Naive thymus-derived CD4-positive, alpha-beta T cell (primary cell): ENCODE measurements at places on chromosomes 11 and 22. TPM values are rescaled to one million over a fixed set of nuclear protein-coding genes. Genes with fewer than 3 reads are reported as not detected.

CCDC81 gene
- 0.12 TPM for polyA plus RNA-seq

LIN7C gene
- polyA plus RNA-seq: 11.5 TPM

MUC6 gene
- polyA plus RNA-seq: not detected

OR51B5 gene
- polyA plus RNA-seq: not detected

APOBEC3H gene
- not detected for polyA plus RNA-seq

HEPHL1 gene
- polyA plus RNA-seq: not detected

MMP1 gene
- polyA plus RNA-seq: not detected

GRCh38 chr11:14713496-14714244 lies 70.1 kb downstream of the PDE3B start:
- peak; percentile 56 for DNase-seq

- DNase-seq: no peak
These were observed 643 bp downstream of the CEND1 start for GRCh38 chr11:788953-789940.

DNA sequence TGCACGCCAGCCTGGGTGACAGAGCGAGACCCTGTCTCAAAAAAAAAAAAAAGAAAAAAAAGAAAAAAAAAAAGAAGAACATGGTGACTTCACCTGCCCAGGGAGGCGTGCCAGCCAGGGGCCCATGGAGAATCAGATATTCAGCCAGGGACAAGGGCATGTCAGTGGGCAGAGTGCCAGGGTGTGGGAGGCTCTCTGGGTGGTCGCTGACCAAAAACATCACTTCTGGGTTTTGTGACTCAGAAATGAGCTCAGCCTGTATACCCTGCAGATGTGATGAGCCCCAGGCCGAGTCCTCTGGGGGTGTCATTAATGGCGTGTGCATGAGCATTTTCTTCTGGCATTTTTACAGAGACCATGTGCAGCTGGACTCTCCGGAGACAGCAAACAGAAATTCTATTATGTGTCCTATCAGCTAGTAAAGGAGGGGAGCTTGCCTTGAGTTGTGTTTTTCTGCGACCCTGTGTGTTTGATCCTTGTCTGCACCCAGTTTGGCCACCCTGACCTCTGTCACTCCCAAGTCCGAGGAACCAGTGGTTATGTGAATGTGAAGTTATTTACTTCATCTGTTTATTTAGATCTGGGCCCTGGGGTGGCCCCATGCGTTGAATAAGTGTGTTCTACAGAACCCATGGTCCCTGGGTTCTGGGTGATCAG lies 53.6 kb downstream of the BCR start:
- DNase-seq: no peak

GRCh38 chr22:46076651-46077339 lies 73.5 kb upstream of the PPARA start:
- no peak for DNase-seq

- no peak for DNase-seq
These were observed 657.8 kb downstream of the TBC1D22A start for GRCh38 chr22:47420211-47420610.

- no peak for DNase-seq
These were observed 16.3 kb upstream of the TMEM191C start for GRCh38 chr22:21450858-21451353.

DNA sequence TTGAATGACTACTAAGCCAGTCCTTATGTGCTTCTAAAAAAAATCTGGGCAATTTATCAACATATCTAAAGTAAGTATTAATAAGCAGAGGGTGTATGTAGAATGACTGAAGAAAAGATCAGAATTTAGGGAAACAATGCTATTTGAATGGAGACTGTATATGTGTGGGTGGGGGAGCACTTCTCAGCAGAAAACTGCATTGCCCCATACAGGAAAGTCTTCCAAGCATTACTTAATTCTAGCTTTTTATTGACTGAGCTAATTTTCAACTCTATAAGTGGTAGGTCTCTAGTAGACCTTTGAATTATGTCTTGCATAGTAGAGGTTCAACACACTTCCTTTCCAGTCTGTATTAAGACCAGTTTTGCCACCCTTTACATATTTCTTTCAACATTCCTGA lies 41.7 kb downstream of the CASP12 start:
- no peak for DNase-seq

- no peak for DNase-seq
These were observed 8.9 kb downstream of the SEC14L2 start for GRCh38 chr22:30405731-30406130.

DNA sequence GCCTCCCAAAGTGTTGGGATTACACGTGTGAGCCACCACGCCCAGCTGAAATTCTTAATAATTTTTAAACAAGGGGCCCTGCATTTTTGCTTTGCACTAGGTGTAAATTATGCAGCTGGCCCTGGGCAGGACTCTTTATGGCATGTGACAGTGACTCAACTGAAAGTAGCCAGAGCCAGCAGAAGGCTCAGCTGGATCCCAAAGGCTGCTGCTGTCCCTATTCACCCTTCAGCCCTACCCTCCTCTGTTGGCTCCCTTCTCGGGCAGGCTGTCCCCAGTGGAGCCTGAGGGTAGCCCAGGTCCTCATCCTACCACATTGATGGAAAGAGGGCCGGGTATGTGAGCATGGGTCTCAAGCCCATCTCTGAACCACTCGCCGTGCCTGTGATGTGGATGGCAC lies 45.6 kb downstream of the CD82 start:
- no peak for DNase-seq

DNA sequence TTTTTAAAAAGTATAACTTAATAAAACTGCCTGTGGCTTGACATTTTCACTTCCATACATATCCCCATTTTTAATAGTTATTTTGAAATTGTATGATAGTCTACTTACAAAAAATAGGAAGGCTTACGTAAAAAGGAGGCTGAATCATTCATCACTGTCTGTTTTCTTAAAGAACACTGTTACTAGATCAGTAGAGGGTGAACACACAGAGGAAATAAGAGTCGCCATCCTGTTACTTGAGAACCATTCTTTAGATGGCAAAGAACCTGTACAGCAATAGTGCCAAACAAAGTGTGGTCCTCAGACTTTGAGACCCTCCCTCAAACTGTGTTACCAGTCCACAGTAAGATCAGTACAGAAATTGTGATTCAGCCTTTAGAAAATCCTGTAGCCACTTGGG lies 180.7 kb downstream of the PGR start:
- no peak for DNase-seq

DNA sequence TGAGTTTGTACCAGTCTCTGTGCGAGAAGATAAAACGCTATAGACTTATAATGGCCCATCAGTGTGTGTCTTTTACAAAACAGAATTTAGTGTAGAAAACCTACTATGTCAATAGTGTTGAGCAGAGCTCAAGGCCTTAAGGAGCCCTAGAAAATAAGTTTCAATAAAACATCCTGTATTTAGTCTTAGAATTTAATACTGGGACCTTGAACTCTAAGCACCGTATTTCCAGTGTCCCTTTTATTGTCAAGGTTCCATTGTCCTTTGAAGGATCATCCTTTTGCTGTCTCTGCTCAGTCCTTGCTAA lies 16.6 kb downstream of the CDC45 start:
- no peak for DNase-seq

GRCh38 chr11:78995171-78995570 lies 420.5 kb upstream of the NARS2 start:
- no peak for DNase-seq

GRCh38 chr11:43830928-43831440 lies 49.6 kb upstream of the ALKBH3 start:
- DNase-seq: no peak

DNA sequence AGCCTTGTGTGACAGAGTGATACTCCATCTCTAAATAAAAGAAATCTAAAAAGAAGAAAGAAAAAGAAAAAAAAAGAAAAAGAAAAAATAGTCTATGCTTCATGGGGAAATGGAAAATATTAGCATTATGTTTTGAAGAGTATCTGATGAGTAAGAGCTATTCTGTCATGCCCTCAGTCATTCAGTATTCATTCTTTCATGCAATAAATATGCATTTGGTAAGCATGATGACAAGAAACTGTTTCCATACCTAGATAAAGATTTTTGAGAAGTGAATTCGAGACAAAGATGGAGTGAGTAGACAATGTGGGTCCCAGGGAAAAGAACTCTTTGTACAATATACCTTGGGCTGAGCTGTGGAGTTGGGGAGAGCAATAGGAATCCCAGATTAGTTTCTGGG lies 6.2 kb upstream of the IFTAP start:
- DNase-seq: no peak

- no peak for DNase-seq
These were observed 70.0 kb upstream of the GRIK4 start for GRCh38 chr11:120441592-120441991.

DNA sequence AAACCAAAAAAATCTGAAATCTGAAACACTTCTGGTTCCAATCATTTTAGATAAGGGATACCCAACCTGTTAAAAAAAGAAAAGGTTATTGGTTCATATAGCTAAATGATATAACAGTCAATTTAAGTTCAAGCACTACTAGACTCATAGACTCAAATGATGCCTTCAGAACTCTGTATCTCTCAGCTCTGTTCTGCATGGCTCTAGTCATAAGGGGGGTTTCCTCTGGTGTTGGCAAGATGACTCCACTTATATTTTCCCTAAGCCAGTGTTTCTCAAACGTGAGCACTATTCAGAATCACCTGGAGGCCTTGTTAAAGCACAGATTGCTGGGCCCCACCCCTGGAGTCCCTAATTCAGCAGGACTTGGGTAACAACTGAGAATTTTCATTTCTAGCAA lies 11.5 kb upstream of the RRAS2 start:
- DNase-seq: no peak

GRCh38 chr22:20494978-20495860 lies at the start of gene KLHL22:
Gene KLHL22 (minus strand): TSS chr22:20495795. CDS start chr22:20489211, 6,584 bp downstream.
- DNase-seq: peak; percentile 8

DNA sequence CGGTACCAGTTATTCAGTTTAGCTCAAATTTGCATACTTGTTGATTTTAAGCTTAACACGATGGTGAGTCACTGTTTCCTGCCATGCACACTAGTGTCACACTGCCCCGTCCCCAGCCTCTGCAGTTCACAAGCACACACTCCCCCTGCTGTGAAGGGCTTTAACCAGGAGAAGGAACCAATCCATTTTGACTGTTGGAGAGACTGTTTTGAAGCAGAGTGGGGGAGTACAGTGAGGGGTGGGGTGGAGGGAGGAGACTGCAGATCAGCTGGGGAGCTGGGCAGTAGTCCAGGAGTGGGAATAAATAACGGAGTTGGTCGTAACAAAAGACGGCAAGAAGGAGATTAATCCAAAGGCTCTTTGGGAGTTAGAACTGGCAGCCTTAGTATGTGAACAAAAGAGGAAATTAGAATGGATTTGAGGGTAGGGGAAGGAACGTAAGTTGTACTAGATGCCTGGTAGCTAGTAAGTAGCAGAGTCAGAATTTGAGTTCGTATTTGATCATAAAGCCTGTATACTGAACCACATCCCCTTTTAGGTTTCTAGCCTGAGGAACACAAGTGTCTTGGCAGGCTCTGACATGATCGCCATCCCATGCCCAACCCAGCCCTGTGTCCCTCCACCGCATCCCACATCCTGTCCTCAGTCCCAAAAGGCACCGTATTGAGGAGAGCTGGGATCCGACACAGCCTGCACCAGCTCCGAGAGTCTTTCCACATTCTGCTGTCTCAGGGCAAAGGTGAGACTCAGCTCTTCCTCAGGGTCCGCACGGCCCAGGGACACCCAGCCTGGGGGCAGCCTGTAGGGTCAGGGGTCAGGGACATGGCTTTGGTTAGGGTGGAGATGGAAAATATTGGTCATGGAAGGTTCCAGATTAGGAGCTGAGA lies 862 bp downstream of the TPP1 start:
- DNase-seq: peak; percentile 17

DNA sequence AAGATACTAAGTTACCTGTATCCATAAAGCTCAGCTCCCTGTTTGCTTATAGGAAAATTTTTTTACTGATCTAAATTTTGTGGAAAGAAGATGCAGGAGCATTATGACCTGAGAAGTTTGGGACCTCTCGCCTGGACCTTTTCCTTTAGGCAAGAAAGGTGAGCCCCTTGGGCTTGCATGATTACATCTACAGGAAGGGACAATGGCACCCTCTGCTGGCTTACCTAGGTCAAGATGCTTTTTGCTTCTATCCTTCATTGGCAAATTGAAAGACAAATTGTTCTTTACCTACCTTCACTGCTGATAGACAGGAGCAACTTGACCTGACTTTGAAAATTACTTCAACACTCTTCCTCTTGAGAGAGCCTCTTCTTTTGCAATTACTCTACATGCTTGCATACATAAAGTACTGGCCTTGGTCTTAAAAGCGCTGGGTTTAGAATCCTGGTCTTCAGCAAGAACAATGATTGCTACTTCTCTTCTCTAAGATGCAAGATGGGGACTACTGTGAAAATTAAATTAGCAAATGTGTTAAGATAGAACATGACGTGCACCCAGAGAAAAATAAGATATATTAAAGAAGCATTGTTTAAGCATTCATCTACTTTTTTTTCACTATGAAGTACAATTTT lies 147.2 kb downstream of the TRPC6 start:
- no peak for DNase-seq

- DNase-seq: no peak
These were observed 2.4 kb downstream of the SCN2B start for GRCh38 chr11:118174006-118174567.
